ENCODE measurements at places on chromosomes 2 and 18. TPM values are rescaled to one million over a fixed set of nuclear protein-coding genes. Genes with fewer than 3 reads are reported as not detected.

DNA sequence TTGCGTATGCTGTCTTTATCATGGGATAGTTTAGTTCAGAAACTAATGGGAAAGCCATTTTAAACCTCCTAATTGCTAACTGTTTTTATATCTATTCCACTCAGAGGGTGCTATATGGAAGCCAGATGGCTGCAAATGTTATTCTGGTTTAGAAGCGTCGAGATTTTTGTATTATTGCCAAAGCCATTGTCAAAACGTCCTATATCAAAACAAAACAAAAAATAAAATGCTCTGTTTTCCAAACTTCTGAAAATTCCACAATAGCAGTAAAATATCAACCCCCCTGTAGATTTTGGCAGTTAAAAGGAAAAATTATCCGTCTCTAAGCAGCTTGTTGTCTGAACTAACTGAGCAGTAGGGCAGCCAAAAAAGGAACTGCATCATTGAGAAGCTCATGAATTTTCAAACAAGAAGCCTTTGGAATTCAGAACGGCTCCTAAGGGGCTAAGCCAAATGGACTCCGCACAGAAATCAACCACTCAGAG lies 195.4 kb upstream of the CWC22 start:
- DNase-seq = no peak

DNA sequence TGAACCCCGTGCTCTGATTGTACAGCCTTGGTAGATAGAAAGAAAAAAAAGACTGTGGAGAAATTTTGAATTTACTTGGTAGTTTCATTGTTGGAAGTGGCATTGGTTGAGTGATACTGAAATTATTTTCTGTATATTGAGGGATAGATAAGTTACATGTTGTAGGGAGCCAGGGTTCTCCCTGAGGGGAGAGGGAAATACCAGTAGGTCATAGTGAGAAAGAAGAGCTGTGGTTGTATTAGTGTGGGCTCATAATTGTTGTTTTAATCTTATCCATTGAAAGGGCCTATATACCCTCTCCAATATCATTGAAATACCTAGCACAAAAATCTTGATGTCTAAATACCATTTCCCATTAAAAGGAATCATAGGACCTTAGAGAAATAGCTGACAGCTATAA lies 16.9 kb upstream of the RAB31 start:
- no peak for DNase-seq

GRCh38 chr18:35983818-35984217 lies 11.3 kb downstream of the RMP24 start:
- DNase-seq = no peak

GRCh38 chr2:219218217-219218731 lies 484 bp downstream of the ABCB6 start:
- DNase-seq = peak; percentile 51

DNA sequence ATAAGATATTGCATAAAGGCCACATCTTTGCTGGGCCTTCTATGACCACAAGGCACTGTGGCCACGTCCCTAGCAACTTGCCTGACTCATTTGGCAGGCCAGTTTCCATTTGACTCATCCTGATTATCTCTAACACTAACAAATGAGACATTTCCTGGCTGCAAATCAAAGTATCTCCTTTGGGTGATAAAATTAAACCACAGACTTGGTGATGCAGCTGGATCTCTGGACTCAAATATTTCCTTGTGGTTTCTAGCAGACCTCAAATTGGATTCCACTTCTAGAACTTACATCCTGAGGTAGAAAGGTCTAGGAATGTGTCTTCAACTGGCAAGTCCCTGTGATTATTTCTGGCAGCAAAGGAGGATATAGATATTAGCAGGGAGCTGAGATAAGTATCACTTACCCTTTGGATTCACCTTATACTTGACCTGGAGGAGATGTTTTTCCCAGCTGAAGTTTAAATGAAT lies 167.9 kb upstream of the NXPH2 start:
- no peak for DNase-seq

GRCh38 chr2:101307950-101308431 lies 510 bp downstream of the RNF149 start:
- peak; percentile 53 for DNase-seq

Gene CRACDL
- 1.2 TPM for total RNA-seq

Gene TCF23
- not detected for total RNA-seq

Gene PDE11A
- not detected for total RNA-seq

Gene PLEKHA3
- total RNA-seq = 31.9 TPM
